ENCODE measurements at places on chromosomes 1 and 21. TPM values are rescaled to one million over a fixed set of nuclear protein-coding genes. Genes with fewer than 3 reads are reported as not detected.
A peak's percentile ranks its signal among the peaks of the same experiment; 100 is the strongest.

GRCh38 chr1:200090252-200091159 lies 63.0 kb downstream of the NR5A2 start:
- no peak for DNase-seq

DNA sequence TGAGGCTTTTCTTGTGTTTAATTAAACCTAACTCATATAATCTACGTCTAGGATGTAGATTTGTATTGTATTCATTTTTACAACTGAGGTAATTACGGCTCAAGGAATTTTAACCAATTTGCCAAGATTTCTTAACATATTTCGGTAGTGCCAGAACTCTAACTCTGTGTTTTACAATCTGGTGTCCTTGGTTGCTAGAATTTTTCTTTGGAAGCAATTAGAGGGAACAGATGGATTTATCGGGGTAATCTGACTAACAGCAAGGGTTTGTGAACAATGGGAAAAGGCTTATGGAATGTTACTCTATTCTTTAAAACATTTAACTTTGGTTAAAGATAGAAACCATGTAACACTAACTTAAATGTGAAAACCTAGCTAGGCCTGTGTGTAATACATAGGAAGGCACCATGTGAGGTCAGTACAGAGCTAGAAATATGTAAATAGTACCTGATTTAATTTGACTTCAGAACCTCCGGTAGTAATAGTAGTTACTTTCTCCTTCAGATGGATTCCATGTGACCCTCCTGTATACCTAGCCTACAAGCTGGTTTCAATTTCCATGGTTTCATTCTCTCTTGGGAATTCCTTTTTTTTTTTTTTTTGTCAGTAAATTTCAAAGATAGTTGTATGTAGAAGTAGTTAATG lies 1.2 kb downstream of the MTF2 start:
- DNase-seq = peak; percentile 6

The CYP4A11 gene
- not detected for total RNA-seq

GRCh38 chr1:78468521-78468920 lies 22.3 kb upstream of the PTGFR start:
- DNase-seq = no peak

GRCh38 chr1:163657719-163658118 lies 336.0 kb downstream of the NUF2 start:
- DNase-seq = no peak

DNA sequence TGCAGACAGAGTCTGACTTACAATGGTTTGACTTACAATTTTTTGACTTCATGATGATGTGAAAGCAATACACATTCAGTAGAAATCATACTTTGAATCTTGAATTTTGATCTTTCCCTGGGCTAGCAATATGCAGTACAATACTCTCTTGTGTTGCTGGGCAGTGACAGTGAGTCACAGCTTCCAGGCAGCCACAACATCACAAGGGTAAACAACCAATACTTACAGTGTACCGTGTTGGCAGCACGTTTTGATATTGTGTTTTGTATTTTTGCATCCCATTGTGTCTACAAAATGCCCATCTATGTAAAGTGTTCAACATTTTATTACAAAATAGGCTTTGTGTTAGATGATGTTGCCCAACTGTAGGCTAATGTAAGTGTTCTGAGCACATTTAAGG lies 150.9 kb downstream of the NTMT2 start:
- no peak for DNase-seq

The DDAH1 gene
- 0.09 TPM for total RNA-seq

- DNase-seq = peak; percentile 15
Observed at GRCh38 chr1:31373056-31373896, at the start of gene FABP3. Gene FABP3, minus strand, starts transcription at chr1:31373076. Its CDS starts 62 bp downstream, at chr1:31373014.

DNA sequence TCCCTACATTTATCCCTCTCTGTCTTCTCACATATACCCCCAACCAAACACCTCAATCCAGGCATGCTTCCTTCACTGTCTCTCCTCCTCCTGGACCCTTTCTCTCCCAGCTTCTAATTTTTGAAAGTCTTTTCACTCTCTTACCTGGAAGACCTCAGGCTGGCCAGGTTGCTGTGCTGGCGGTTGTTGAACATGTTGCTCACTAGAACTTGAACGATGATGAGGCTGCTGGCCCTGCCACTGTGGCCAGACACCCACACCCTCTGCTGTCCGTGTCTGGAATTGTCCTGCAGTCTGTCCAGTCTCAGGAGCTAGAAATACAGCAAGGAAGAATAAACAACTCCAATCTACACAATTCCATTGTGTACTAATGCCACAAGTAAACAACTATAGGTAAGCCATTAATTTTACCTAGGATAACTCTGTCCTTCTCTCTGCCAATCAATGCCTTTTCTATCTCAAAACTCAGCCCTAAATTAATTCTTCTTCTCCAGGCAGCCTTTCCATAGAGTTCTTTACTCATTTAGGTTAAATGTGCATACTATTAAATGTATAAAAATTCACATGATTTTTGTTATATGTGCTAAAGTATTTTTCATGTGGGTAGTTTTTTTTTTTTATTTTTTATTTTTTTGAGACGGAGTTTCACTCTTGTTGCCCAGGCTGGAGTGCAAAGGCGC lies 5.1 kb upstream of the CTSK start:
- DNase-seq = peak; percentile 36

GRCh38 chr1:117373932-117374331 lies 6.7 kb downstream of the MAN1A2 start:
- no peak for DNase-seq

GRCh38 chr1:23742670-23743286 lies 493 bp upstream of the ELOA start:
- DNase-seq = no peak

GRCh38 chr1:162670928-162671663 lies 38.8 kb downstream of the DDR2 start:
- DNase-seq = no peak

DNA sequence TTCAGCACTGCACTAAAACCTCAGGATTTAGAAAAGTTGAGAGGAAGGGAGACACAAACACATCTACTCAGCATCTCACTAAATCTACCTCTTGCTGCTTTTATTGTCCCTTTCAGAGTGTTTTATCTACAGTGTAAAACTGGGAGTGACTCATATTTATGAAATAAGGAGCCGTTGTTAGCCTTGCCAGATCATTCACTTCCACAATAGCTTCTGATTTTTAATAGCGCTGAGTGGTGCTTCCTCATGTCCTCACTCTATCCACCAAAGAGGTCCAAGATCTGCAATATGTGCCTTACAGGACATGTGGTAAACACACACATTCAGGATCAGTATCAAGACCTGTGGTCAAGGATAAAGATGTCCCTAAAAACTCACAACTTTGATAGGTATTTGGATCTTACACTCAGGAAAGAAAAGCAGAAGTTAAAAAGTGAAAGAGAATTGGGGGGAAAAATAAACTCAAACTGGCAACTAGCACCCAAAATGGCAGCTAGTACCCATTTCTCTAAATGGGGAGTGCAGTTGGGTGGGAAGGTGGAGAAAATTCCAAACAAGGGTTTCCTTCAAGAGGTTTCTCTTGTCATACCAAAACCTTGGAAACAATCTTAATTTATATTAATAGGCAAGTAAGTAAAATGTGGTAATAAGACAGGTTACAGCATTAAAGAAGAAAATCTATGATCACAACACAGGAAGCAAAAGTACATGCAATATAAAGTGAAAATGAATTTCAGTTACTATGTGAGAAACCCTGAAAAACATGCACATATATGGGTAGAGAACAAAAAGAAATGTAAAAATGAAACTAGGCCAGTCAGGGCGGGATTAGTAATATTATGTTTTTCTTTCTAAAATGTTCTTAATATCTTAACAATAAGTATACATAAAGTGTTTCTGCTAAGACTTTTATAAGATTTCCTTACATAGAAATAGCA lies 15.9 kb downstream of the DUSP10 start:
- DNase-seq = no peak

The RSBN1 gene
- total RNA-seq = 18.4 TPM

The OR2T33 gene
- total RNA-seq = not detected

- no peak for DNase-seq
Observed at GRCh38 chr1:244063498-244063897, 12.4 kb downstream of the ZBTB18 start.

GRCh38 chr1:22875841-22876240 lies 96.8 kb downstream of the LACTBL1 start:
- no peak for DNase-seq

GRCh38 chr1:93223023-93223675 lies 42.6 kb downstream of the CCDC18 start:
- DNase-seq = no peak

DNA sequence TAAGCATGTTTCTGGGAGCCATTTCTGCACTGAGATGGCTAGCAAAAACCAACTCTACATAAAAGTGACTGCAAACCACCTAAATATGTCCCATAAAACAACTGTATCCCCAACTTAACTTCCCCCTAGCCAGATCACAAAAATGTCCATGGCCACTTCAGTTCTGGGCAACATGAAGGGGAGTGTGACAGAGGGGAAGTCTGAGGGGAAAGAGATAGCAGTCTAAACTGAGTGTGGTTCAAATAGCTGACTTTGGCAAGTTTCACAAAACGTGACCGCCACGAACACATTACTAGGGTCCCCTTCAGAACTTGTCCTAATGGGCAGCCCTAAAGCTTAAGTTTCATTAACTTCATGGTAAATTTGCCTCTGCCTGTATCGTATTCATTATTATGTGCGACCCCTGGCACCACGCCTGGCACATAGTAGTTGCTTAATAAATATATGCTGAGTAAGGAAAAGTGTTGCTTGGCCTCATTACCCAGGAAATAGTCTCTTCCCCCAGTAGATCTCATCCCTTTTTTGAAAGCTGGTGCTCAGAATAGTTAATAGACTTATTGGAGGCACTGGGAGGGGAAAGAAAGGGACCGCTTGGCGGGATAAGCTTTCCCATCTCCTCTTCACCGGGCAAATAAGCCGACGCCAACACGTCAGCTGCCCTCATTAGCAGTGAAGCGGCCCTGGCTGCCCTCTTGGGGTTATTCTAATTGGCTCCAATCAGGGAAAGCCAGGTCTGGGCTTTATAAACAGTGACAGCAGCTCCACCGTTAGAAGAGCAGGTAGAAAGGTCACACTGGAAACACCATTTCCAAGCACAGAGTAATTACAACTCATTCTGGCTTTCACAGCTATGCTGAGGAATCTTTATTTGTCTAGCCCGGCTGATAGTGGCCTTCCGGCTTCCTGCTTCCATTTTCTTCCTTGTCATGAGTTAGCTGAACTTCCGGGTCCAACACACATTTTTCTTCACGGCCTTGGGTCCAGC lies 122.1 kb downstream of the LRIG2 start:
- DNase-seq = no peak

- DNase-seq = no peak
Observed at GRCh38 chr1:246726255-246726679, 2.1 kb downstream of the SCCPDH start.

The HEYL gene
- 0.89 TPM for total RNA-seq

The CR1 gene
- total RNA-seq = 0.22 TPM

DNA sequence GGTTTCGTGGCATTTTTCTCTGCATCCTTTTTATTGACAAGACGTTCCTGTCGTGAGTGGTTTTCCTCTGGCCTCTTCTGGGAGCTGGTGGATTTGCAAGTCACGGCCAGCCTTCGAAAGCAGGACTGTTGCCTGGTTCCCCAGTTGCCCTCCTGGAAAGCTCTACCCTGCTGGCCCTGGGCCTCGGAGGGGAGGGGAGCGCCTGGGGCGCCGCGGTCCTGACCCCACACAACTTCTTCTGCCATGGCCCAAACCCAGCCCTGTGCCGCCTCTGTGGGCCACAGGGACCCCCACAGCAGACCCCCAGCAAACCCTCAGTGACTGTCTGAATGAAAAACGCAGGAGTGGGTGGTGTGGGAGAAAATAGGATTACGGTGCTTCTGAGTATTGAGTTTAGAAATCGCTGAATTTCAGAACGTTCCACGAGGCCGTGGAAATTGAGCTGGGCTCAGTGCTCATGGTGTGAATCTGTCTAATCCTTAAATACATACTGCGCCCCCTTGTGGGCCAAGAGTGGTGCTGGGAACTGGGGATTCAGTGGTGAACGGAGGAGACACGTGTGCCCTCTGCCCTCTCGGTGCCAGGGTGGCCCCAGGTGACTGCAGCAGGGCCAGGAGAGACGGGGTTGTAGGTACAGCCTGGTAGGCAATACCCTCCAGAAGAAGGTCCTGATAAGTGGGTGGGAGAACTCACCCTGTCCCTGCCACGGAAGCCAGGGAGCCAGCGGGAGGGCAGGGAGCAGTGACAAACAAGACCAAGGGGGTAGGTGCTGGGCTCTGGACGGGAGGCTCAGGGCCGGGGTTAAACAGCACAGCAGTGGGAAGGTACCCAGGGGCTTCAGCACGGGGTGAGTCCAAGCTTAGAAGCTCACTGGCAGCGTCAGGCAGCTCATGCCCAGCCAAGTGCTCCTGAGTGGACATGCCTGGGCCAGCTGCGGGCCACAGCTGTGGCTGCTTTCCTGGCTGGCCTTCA lies 101.2 kb upstream of the COL6A1 start:
- peak; percentile 79 for DNase-seq

The SLC6A17 gene
- 0.31 TPM for total RNA-seq

The ADAM30 gene
- total RNA-seq = not detected

- peak; percentile 58 for DNase-seq
Observed at GRCh38 chr1:239719642-239720258, 333.4 kb downstream of the CHRM3 start.
